Adrenal gland (tissue), 19 donors: ENCODE measurements at places on chromosomes 4 and X. TPM values are rescaled to one million over a fixed set of nuclear protein-coding genes. Genes with fewer than 3 reads are reported as not detected.
A peak's percentile ranks its signal among the peaks of the same experiment; 100 is the strongest.

DNA sequence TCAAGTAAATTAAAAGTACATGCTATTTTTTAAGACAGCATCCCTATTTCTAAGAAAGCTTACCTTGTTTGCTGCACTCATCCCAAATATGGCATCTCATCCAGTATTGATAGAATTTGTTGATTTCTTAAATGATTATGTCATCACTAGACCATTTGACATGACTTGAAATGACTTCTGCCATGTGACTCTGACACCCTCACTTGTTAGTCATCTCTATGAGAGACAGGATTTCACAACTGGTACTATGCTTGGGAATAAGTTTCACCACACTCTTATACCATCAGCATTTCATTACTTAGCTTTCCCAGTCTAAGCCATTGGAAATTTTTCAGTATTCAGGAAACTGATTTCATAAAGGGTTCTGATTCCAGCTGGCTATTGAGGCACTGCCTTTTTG is 55.3 kb downstream of the TMPRSS11F start:
- H3K4me3 ChIP-seq, result no peak overlapping the region
- H3K27me3 ChIP-seq, result no peaks in the 10 kb centered on the region
- H3K4me1 ChIP-seq, result no peaks in the 10 kb centered on the region
- no peak overlapping the region for H3K27ac ChIP-seq

- H3K27ac ChIP-seq, result no peak overlapping the region
- H3K27me3 ChIP-seq, result no peaks in the 10 kb centered on the region
- peaks cover 29% of the 10 kb centered on the region for H3K4me1 ChIP-seq
- DNase-seq, result no peak
Observed at GRCh38 chr4:141642063-141642462, 5.7 kb downstream of the IL15 start.

GRCh38 chr4:140944199-140944515 is 188.0 kb upstream of the TBC1D9 start:
- H3K4me1 ChIP-seq, result peaks cover 18% of the 10 kb centered on the region
- no peaks in the 10 kb centered on the region for H3K27me3 ChIP-seq
- no peak for DNase-seq
- no peaks in the 10 kb centered on the region for H3K36me3 ChIP-seq
- no peak overlapping the region for H3K27ac ChIP-seq

Gene BEND2
- total RNA-seq, result not detected

DNA sequence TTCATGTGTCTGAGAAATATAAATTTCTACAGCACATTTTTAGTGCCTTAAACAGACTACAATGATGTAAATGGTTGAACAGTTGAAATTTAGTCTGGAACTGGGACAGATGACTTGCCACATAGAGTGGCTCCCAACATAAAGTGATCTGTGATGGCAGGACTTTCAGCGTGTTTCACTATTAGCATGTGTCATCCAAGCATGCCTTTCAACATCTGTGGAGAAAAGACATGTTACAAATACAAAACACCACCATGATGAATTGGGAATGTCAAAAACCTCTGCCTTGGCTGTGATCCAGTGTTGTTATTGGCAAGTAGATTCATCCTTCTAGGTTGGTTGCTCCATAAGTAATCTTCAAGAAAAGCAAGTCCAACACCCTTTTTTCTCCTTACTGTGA is 348.7 kb downstream of the MAPK10 start:
- H3K27ac ChIP-seq, result no peak overlapping the region
- no peak overlapping the region for H3K4me3 ChIP-seq
- DNase-seq, result no peak

- no peak overlapping the region for H3K4me3 ChIP-seq
- DNase-seq, result no peak
- no peaks in the 10 kb centered on the region for H3K4me1 ChIP-seq
- H3K27me3 ChIP-seq, result no peaks in the 10 kb centered on the region
- no peak overlapping the region for H3K27ac ChIP-seq
- H3K36me3 ChIP-seq, result no peaks in the 10 kb centered on the region
Observed at GRCh38 chrX:143615851-143616250, 20.1 kb downstream of the SLITRK4 start.

- H3K27me3 ChIP-seq, result no peaks in the 10 kb centered on the region
- DNase-seq, result no peak
- H3K36me3 ChIP-seq, result no peaks in the 10 kb centered on the region
- no peak overlapping the region for H3K27ac ChIP-seq
Observed at GRCh38 chrX:3184176-3184930, 143.1 kb downstream of the ARSF start.

- no peak overlapping the region for H3K27ac ChIP-seq
- DNase-seq, result no peak
Observed at GRCh38 chrX:39301036-39301435, 499.8 kb downstream of the MID1IP1 start.

DNA sequence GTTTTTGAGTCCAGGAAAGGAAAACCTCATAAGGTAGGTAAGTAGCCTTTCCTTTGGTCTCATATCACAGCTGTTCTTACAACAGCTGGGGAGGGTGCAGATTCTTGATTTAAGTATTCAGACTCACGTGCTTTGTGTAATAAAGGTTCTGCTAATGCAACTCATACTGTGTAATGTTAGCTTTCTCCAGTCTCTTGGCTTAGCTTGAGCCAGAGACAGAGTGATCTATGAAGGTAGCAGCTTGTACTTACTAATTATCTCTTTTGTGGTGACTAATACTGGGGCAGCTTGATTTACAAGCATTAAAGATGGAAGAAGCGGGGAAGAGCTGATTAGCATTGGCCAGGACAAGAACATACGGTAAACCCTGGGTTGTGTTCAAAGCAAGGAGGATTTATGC is 80.3 kb downstream of the LNX1 start:
- H3K27me3 ChIP-seq, result no peaks in the 10 kb centered on the region
- H3K27ac ChIP-seq, result no peak overlapping the region
- no peak overlapping the region for H3K4me3 ChIP-seq

GRCh38 chr4:70688795-70689231 is 481 bp downstream of the UTP3 start:
- peak overlapping the region; percentile 56 for H3K4me3 ChIP-seq
- H3K36me3 ChIP-seq, result peaks cover 4% of the 10 kb centered on the region
- no peaks in the 10 kb centered on the region for H3K27me3 ChIP-seq
- DNase-seq, result no peak
- peak overlapping the region; percentile 97 for H3K27ac ChIP-seq
- H3K4me1 ChIP-seq, result peaks cover 33% of the 10 kb centered on the region

- no peak for DNase-seq
- H3K27ac ChIP-seq, result no peak overlapping the region
- peaks cover 72% of the 10 kb centered on the region for H3K4me1 ChIP-seq
- no peaks in the 10 kb centered on the region for H3K36me3 ChIP-seq
Observed at GRCh38 chrX:24169211-24169610, 19.7 kb downstream of the ZFX start.

- DNase-seq, result no peak
Observed at GRCh38 chr4:140044337-140044902, 109.6 kb downstream of the MAML3 start.

Gene CSN1S1
- not detected for total RNA-seq

- H3K27me3 ChIP-seq, result no peaks in the 10 kb centered on the region
- H3K36me3 ChIP-seq, result no peaks in the 10 kb centered on the region
- no peaks in the 10 kb centered on the region for H3K4me1 ChIP-seq
- DNase-seq, result no peak
Observed at GRCh38 chrX:47991263-47992094, 12.3 kb downstream of the ZNF182 start.

Gene BMPR1B
- 2.7 TPM for total RNA-seq
